ENCODE measurements at places on chromosomes 2 and 18.

- DNase-seq = no peak
Observed at GRCh38 chr2:37654932-37655841, 16.3 kb downstream of the CDC42EP3 start.

- no peak for DNase-seq
Observed at GRCh38 chr2:45944074-45944473, 292.6 kb downstream of the PRKCE start.

GRCh38 chr18:47709556-47709955 lies 220.9 kb downstream of the SMAD2 start:
- DNase-seq = no peak

GRCh38 chr2:137770166-137770565 lies 194.1 kb upstream of the HNMT start:
- no peak for DNase-seq

- no peak for DNase-seq
Observed at GRCh38 chr18:73826098-73826497, 321.5 kb downstream of the FBXO15 start.
